ENCODE measurements at places on chromosomes 7 and 10.

GRCh38 chr10:22761569-22762220, 47.3 kb upstream of the PIP4K2A start:
- DNase-seq: peak; percentile 83

DNA sequence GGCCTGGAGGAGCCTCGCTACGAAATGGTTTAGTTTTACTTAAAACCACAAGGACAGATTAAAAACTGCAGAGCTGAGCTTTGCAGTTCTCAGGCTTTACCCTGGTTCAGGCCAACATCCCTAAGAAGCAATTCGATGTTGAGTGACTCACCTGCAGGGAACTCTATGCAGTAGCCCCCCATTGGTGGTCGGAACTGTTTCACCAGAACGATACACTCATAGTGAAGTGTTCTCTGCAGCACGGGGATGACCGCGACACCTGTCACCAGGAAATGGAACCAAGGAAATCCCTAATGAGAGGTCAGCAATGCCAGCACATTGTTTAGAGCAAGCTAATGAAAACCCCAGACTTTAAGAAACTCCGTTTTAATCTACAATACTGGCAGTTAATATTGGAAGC, 18.0 kb downstream of the NUDT5 start:
- no peak for DNase-seq

DNA sequence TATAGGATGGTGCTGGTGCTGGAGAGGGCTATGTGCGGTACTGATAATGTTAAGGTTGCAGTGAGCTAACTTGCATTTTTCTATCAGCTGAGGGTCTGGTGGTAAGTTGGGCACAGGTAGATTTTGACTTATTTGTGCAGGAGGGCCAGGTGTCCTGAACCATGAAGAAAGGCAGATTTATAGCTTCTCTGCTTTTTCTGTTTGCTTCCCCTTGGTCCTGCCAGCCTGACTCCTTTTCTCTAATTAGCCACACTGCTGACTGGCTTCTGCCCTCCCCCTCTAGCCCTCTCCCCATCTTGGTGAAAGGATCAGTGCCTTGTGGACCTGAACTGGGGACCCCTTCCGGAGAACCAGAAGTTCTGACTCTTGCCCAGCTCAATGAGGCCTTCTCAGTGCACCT, 40.8 kb upstream of the STEAP4 start:
- no peak for DNase-seq

GRCh38 chr10:96229568-96230030, 41.8 kb downstream of the BLNK start:
- no peak for DNase-seq

DNA sequence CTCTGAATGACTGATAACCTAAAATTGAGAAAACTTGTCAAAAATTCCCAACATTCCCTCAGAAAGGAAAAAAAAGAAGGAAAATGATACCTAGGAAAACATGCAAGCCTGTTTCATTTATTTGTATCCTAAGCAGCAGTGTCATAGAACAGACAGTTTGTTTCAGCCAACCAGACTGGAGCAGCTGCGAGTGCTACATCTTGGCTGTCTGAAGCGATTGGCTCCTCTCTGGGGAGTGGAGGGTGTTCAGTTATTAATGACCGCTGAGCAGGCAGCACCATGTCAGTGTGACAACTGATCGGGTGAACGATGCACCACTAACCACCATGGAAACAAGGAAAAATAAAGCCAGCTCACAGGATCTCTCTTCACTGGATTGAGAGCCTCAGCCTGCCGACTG, at the start of gene LRRN3:
Gene LRRN3, plus strand, starts transcription at position 282 of the 400 bp plus-strand sequence. CDS start 31,646 bp downstream, outside the sequence.
- peak; percentile 47 for DNase-seq

DNA sequence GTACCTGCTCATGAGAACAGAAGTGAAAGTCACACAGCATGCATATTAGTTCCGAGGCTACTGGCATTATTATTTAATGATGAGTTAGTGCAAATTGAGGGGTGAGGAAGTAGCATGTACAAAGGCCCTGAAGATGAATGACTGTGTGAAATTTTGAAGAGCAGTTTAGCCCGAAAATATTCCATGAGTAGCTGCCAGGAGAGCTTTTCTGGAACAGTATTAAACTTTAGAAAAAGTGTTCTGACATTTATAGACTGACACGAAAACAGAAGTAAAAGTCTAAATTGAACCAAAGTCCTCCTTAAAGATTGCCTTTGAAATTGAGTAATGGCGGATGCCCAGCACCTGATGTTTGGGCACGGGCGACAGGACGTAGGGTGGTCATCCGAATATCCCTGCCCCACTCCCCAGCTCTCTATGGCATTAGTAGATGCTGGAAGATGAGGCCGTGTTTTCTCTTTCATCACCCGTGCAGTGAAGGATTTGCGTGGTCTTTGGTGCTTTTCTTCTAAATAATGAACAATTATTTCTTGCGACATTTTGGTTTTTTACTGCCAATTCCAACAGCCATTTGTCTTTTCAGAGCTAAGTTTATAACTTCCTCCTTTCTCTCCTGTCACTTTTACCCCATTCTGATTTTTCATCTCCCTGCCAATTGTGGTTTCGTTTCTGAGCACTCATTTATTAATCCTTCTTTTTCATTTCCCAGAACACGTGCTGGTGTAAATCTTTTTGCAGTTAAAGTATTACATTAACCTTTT, 192.6 kb downstream of the MGMT start:
- DNase-seq: no peak

- DNase-seq: no peak
Measured at GRCh38 chr7:49174396-49174795, 250.0 kb downstream of the CDC14C start.

- DNase-seq: no peak
Measured at GRCh38 chr10:69372126-69372980, 44.4 kb downstream of the TACR2 start.

DNA sequence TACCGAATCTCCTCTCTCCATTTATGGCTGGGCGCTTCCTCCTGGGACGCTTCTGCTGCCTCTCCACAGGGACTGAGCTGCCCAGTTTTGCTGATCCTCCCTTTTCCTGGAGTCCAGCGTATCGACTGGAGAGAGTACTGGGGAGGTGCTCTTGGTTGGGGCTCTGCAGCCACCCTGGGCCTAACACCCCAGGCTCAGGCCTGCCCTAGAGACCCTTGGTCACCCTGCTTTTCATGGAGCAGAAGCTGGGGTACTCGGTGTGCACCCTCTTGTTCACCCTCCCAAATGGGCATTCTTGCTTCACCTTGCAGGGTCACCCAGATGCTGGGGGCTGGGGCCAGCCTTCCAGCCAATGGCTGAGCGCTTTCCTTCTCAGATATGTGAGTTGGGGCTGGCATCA, 88.8 kb upstream of the RET start:
- no peak for DNase-seq

- DNase-seq: no peak
Measured at GRCh38 chr7:150569245-150569955, 2.2 kb downstream of the GIMAP4 start.

GRCh38 chr10:122259075-122259466, 12.0 kb upstream of the BTBD16 start:
- DNase-seq: no peak

- no peak for DNase-seq
Measured at GRCh38 chr7:17022920-17023319, 141.1 kb upstream of the AGR3 start.

GRCh38 chr7:32390210-32390609, 100.0 kb downstream of the LSM5 start:
- no peak for DNase-seq

DNA sequence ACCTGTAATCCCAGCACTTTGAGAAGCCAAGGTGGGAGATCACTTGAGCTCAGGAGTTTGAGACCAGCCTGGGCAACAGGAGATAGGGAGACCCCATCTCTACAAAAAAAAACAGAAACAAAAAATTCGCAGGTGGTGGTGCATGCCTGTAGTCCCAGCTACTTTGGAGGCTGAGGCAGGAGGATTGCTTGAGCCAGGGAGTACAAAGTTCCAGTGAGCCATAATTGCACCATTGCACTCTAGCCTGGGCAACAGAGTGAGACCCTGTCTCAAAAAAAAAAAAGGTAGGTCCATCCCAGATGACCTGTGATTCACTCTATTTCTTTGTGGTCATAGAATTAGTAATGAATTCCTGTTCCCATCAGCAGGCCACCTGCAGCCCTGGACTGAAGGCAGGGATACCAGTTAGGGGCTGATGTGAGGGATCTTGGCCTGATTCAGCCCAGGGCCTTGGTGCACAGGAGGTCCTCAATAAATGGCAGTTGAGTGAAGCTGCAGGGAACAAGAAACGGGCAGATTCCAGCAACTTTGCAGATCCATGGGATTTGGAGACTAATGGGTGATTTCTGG, at the start of gene MYH16:
Gene MYH16, plus strand, starts transcription at position 364 of the 570 bp plus-strand sequence.
- DNase-seq: no peak

DNA sequence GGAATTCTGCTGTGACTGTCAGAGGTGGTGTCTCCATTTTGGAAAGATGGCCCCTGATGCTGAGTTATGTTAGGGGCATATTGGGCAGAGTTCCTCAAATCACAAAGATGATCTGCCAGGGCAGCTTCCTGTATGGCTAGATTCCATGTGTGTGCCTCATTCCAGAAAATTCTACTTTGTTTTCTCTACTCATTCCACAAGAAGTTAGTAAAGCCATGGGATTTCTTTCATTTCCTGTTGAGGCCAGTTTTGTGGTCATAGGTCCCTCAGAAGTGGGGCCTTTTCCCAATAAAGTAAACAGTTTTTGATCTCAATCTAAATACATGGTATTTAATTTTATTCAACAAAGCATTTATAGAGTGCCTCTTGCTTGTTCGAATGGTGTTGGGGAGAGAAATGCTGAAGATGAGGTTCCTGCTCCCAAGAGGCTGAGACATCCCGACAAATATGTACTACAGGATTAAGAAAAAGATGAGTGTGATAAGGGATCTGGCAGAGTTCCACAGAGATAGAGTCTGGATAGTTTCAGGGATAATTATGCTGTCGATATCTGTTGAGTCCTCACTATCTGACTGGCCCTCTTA, 33.0 kb downstream of the MINDY4 start:
- DNase-seq: no peak

- DNase-seq: no peak
Measured at GRCh38 chr7:78760620-78761355, 692.7 kb downstream of the MAGI2 start.

GRCh38 chr10:121900443-121901174, 27.2 kb downstream of the ATE1 start:
- peak; percentile 67 for DNase-seq

DNA sequence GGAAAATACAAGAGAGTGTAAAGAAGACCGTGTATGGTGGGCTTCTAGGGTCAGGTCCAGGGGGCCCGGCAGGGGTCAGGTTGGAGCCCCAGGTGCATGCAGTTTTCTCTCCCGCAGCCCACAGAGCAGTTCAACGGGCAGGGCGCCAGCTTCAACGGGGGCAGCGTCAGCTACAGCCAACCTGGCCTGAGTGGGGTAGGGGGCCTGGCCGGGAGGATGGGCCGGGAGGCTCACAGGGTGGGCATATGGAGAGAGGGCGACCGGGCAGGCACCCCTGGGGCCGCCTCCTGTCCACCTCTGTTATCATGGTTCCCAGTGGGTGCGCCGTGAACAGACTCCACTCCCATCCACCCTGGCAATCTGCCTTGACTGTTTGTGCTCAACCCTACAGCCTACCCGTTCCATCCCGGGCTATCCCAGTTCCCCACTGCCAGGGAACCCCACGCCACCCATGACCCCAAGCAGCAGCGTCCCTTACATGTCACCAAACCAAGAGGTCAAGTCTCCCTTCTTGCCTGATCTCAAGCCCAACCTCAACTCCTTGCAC, 11.5 kb downstream of the ZMIZ2 start:
- DNase-seq: no peak

DNA sequence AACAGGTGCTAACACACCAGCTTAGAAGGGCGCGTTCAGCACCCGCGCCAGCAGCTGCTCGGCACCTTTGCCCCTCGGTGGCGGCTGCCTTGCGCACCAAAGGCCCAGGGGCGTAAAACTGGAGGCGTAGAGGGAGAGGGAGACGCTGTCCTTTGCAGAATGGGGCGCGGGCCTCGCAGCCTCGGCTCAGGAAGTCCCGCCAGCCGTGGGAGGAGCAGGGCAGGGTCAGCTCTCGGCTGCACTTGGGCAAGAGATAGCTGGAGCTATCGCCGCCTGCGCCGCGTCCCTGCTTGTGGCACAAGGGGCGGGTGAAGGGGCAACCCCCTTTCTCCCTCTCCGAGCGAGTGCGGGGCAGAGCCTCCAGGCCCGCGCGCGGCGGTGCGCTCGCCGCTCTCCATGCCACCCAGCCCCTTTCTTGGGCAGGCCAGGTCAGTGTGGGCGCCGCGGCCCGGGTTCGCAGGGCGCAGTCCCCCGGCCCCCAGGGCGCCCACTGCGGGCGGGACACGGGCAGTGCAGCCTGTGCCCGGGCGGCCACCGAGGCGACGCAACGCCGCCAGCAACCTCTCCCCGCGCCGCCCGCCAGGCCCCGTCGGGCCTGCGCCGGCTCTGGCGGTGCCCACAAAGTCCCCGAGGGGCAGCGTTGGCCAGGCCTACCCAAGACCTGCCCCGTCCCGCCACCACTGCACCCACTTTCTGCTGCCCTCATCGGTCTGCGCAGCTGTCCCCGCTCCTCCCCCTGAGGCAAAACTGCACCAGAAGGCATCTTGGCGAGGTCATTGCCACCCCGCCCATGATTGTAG, 4.1 kb downstream of the NEUROD6 start:
- DNase-seq: no peak

- no peak for DNase-seq
Measured at GRCh38 chr7:150909200-150909995, 57.1 kb downstream of the AOC1 start.

- DNase-seq: no peak
Measured at GRCh38 chr7:106012935-106013439, 49.9 kb downstream of the CDHR3 start.

GRCh38 chr10:11609492-11610093, 1.9 kb downstream of the USP6NL start:
- DNase-seq: no peak

DNA sequence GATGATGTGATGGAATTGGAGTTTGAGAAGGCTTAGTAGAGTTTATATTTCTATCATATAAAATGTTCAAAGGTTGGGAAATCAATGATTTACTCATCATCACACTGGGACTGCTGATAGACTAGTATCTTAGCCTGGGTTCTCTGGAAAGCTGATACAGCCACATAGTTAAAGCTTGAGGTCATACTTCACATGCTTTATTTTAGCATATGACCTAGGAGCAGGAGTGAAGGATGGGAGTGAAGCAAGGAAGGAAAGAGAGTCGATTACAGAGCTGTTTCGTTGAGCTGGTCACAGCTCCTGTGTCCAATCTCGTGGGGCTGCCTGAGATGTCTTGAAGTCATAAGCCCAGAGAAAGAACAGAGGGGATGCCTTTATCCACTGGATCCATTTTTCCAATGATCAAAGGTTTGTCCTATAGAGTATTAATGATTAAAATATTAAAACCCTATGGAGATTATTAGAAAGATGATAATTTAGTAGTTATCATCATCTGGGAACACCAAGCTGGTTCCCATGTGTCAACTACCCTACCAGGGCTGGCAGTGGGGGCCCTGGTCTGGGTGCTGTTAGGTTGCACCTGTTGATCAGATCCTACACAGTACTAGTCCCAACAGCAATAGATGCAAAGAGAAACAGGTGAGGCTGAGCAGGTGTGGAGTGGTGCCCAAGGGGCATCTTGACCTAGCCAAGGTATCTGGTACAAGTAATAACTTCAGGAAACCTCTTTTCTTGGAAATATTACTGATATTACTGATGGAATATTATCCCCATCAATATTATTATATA, 77.8 kb downstream of the BAMBI start:
- DNase-seq: no peak

- no peak for DNase-seq
Measured at GRCh38 chr10:113379091-113379490, 173.8 kb upstream of the HABP2 start.

GRCh38 chr7:38796626-38797501, 112.1 kb downstream of the VPS41 start:
- peak; percentile 72 for DNase-seq

GRCh38 chr7:151425670-151426440, 14.1 kb downstream of the CRYGN start:
- DNase-seq: no peak

Data from hippocampal formation (tissue), 2 donors.